ENCODE measurements at places on chromosomes 12 and 14.

DNA sequence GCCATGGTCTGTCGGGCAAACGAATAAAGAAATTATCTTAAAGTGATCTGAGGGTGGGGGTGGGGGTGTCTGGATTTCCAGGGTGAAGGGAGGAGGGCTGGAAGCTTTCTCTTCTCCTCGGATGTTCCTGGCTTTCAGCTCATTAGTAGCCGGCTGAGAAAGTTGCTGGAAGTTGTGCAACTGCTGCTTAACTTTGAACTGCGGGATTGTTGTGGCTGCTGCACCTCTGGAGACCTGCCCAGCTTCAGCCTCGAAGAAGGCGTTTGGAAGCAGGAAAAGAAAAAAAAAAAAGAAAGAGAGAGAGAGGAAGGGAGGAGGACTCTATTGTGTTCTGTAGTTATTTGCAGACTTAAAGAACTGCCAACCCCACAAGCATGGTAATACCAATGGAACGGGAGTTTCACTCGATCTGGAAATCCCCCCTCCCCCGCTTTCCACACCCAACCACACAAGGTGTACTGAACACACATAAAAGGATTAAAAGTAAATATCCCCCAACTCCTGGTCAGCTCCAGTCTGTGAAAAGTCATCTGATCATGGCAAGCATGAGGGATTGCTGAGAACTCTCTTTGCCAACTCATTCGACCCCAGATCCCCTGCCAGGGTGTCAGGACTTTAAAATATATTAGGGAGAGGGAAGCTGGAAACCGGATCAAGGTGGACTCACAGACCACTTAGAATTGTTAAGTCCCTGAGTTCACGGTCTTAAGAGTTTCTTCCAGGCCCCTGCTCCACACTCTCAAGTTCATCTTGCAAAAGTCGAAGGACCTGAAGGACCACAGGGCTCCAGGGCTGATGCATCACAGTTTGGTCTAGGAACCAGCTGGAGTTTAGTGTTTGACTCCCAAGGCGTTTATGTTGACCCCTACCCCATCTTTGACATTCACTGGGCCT is at the start of gene RASSF9:
TSS of gene RASSF9 (minus strand) at position 213 of the 894 bp plus-strand sequence. CDS start at position 5, 208 bp downstream.
- ATAC-seq: no peak

GRCh38 chr12:65277994-65278575 is 398 bp upstream of the MSRB3 start:
- no peak for ATAC-seq

DNA sequence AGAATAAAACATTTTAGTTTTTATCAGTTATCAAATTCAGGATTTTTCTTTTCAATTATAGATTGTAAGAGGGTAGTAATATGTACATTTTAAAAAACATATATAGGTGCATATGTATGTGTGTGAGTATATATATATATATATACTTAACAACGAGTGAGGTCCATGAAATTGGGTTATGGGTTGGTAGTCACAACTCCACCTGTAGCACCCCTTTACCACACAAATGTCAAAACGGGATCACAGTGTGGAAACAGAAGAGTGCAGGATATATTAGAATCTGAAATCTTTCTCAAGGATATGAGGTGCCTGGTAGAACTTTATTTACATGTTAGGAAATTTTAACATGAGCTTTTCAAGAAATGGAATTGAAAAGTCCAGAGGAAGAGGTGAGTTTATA is 31.3 kb downstream of the MIA2 start:
- ATAC-seq: no peak

GRCh38 chr12:124551268-124552144 is 15.9 kb downstream of the NCOR2 start:
- ATAC-seq: no peak

DNA sequence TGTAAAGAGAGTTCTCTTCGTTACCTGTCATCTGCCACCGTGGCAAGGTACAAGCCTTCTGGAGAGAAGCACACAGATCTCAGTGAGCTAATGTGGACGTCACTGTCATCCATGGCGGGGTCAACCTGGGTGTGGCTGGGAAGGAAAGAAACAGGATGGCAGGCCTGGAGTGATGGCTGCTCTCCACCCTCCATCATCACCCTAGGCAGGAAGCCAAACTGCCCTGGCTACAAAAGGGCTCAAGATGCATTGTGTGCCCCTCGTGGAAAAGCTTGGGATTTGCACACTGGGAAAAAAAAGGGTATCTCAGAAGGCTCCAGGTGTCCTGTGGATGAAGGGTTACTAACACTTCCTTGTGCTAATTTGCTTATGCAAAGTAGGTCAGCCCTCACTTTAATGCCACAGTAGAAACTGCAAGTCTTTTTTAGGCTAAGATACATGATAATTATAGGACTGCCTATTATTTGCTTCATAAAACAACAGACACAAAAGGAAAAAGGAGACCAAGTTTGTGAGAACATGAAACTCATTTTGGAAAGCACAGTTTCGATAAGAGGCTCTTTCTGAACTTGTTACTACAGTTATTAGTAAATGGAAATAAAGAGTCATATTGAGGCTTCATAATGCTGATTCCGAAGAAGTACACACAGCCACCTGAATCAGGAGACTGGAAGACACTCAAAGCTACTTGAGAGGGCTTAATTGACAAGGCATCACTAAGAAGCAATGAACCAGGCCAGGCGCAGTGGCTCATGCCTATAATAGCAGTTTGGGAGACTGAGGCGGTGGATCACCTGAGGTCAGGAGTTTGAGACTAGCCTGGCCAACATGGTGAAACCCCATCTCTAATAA is 18.9 kb downstream of the RFC5 start:
- peak; percentile 86 for ATAC-seq

DNA sequence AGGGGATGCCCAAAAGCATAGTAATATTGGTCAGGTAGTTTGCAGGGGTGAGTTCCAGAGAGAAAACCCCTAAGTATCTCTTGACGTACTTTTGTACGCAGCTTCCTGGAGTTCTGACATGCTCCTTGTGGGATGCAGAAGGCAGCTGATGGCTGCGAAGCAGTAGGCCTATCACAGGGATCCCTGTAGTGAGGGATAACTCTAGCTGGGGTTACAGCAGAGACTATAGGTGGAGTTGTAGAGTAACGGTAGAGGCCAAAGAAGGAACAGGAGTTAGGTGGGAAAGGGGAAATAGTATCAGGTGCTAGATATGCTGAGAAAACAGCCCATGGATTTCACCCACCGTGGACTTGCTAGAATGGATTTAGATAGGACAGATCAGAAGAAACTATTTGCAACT is 37.3 kb downstream of the MGST1 start:
- ATAC-seq: no peak

DNA sequence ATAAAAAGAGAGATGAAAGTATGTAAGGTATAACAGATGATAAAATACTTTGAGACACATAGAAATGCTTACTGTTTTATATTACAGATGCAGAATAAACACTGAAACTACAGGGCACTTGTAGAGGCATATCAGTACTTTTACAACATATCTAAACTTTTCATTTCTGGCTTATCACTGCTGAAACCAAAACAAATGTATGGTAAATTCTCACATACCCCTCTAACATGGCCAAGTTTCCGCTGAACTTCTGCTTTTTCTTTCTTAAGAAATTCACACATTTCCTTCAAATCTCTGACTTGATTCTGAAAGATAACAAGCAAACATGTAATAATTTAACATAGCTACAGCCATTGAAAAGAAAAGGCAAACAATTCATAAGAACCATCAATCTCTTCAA is 33.3 kb upstream of the C12orf50 start:
- ATAC-seq: no peak

DNA sequence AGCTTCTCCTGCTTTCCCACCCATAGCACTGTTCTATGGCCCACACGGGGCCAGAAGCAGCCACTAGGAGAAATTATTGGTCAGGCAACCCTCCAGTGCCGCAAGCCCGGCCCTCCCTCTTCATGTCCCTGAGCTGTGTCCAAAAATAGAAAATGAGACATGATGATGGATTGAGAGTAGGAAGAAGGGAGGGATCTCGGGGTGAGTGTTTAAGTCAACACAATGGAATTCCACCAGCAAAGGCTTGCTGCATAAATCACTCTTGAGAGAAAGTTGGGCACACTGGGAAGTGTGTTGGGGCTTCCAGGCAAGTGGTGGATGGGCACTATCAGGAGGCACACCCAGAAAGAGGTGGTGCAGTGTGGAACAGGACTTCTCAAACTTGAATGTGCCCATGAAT is 94.2 kb downstream of the LLPH start:
- ATAC-seq: no peak

- no peak for ATAC-seq
Observed at GRCh38 chr14:77458249-77458950, 507 bp downstream of the AHSA1 start.

GRCh38 chr14:105388110-105388951 is 10.0 kb upstream of the TEX22 start:
- no peak for ATAC-seq

- no peak for ATAC-seq
Observed at GRCh38 chr12:110002676-110003515, 3.7 kb downstream of the ANKRD13A start.

DNA sequence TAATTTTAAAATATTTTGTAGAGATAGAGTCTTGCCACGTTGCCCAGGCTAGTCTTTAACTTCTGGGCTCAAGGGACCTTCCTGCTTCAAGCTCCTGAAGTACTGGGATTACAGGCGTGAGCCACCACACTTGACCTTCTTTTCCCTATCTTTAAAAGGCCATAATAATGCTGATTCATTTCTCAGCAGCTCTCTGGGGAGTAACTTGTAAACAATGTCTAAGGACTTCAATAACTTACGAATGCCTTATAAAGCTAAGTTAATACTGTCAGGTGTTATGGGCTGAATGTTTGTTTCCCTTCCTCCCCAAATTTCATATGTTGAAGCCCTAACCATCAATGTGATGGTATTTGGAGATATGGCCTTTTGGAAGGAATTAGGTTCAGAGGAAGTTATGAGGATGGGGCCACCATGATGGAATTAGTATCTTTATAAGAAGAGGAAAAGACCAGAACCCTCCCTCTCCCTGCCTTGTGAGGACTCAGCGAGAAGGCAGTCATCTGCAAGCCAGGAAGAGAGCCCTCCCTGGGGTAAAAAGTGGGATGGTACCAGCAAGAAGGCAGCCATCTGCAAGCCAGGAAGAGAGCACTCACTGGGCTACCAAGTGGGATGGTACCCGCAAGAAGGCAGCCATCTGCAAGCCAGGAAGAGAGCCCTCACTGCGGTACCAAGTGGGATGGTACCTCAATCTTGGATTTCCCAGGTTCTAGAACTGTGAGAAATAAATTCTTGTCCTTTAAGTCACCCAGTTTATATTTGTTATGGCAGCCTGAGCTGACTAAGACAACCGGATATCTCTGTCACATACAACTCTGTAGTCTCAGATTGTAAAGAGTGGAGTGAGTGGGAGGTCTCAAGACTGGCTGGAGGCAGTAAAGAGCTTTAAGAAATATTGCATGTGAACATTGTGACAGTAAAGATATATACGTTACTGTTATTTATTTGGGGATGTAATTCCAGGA is 16.3 kb upstream of the YBX3 start:
- peak; percentile 24 for ATAC-seq

DNA sequence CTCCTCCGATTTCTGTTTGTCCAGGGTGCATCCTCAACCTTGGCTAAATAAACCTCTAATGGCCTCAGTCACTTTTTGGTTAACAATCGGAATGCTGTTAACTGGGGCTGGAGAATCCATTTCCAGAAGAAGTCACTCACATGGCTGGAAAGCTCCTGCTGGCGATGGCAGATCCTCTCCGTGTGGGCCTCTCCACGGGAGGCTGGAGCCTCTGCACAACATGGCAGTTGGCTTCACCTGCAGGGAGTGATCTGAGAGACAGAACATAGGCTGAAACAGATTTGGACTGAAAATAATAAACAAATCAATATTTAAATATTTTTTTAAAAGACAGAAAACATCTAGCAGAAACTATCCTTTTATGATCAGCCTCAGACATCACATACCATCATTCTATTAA is 66.8 kb upstream of the FICD start:
- no peak for ATAC-seq

- peak; percentile 27 for ATAC-seq
Observed at GRCh38 chr12:131606218-131606901, 104.5 kb upstream of the SFSWAP start.

- peak; percentile 63 for ATAC-seq
Observed at GRCh38 chr12:94831081-94831751, 172.3 kb downstream of the NDUFA12 start.

DNA sequence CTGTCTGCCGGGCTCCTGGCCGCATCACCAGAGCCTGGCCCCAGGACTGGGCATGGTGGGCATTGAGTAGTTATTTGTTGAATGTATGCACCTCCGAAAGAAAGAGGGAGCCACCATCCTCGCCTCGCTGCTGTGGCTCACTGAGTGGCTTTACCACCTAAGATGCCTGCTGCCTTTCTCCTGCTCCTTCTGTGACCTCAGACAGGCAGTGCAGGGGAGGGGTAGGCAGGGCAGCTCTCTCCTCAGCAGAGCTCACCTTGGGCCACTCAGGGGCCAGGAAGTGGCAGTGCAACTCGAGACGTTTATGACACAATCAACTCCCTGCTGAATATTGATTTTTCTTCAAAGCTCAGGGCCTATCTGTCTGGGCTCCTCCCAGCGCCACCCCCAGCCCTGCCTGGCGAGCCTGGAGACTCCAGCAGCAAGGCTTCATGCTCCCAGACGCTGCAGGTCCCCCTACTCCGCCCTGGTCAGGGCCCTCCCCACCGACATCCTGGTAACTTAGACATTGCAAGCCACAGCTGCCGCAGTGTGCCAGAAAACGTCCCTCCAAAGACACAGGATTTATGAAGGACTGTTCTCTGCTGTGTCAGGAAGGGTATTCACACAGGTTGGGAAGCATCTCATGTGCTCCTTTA is 84.3 kb upstream of the DIO3 start:
- ATAC-seq: no peak

- no peak for ATAC-seq
Observed at GRCh38 chr14:92421751-92422150, 91.8 kb upstream of the RIN3 start.

- no peak for ATAC-seq
Observed at GRCh38 chr12:116551952-116552772, 7.0 kb upstream of the MAP1LC3B2 start.

GRCh38 chr12:11862798-11863197 is 207.9 kb upstream of the BCL2L14 start:
- no peak for ATAC-seq

- no peak for ATAC-seq
Observed at GRCh38 chr12:39804898-39805297, 185.3 kb upstream of the ABCD2 start.

GRCh38 chr14:69043596-69044260 is 64.6 kb upstream of the ACTN1 start:
- no peak for ATAC-seq

DNA sequence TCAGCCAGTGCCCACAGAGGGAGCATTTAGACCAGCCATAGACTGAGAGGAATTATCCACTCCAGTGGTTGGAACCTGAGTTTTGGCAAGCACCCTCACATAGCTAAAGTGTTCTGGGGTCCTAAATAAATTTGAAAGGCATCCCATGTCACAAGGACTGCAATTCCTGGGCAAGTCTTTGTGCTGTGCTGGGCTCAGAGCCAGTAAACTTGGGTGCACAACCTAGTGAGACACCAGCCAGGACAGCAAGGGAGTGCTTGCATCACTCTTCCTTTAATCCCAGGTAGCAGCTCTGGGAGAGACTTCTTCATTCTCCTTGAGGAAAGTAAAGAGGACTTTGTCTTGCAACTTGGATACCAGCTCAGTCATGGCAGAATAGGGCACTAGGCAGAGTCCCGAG is 142.0 kb upstream of the FSCB start:
- ATAC-seq: no peak
